ENCODE measurements at places on chromosomes 3 and 15. TPM values are rescaled to one million over a fixed set of nuclear protein-coding genes. Genes with fewer than 3 reads are reported as not detected.

The SAMD7 gene
- not detected for total RNA-seq

The GOLGA6L7 gene
- total RNA-seq = not detected

The BFSP2 gene
- 0.33 TPM for total RNA-seq

The GPR15 gene
- total RNA-seq = 35.0 TPM

The KLHL25 gene
- total RNA-seq = 8.0 TPM

The RTP4 gene
- total RNA-seq = 18.9 TPM

The ELL3 gene
- total RNA-seq = 2.9 TPM

The WDR49 gene
- total RNA-seq = 0.40 TPM

The ZNF662 gene
- 0.22 TPM for total RNA-seq

The SLC51B gene
- total RNA-seq = not detected

The SYNM gene
- total RNA-seq = 0.08 TPM

The SLC6A6 gene
- total RNA-seq = 43.1 TPM

The FETUB gene
- total RNA-seq = not detected

The EEF1AKMT4 gene
- 4.2 TPM for total RNA-seq

The CNTN4 gene
- not detected for total RNA-seq

The SLC28A1 gene
- total RNA-seq = not detected

The DENND4A gene
- total RNA-seq = 30.9 TPM

The CCDC71 gene
- 21.7 TPM for total RNA-seq

The GTF2E1 gene
- 33.2 TPM for total RNA-seq

The GRIP2 gene
- total RNA-seq = 0.15 TPM

The HRH1 gene
- total RNA-seq = 0.25 TPM

The ASTE1 gene
- 13.7 TPM for total RNA-seq

The CMTM8 gene
- total RNA-seq = 6.5 TPM

The CATSPER2 gene
- total RNA-seq = 1.5 TPM

The CYP8B1 gene
- not detected for total RNA-seq

The GASK1A gene
- total RNA-seq = not detected

The IMPG2 gene
- total RNA-seq = 0.37 TPM

The CLEC3B gene
- total RNA-seq = 0.37 TPM

The ZNF80 gene
- 0.10 TPM for total RNA-seq

The SPINK8 gene
- total RNA-seq = not detected

The OR5K2 gene
- total RNA-seq = not detected

The HDAC11 gene
- total RNA-seq = 1.6 TPM

The MORC1 gene
- not detected for total RNA-seq

The CFAP161 gene
- not detected for total RNA-seq

The AADACL2 gene
- total RNA-seq = not detected

The TERC gene
- 4.6 TPM for total RNA-seq

The RASL12 gene
- not detected for total RNA-seq

The TMEM40 gene
- not detected for total RNA-seq

The BRK1 gene
- total RNA-seq = 128 TPM

The DZIP1L gene
- 0.40 TPM for total RNA-seq

The SLC24A5 gene
- total RNA-seq = not detected

The CD96 gene
- total RNA-seq = 271 TPM

The IL5RA gene
- not detected for total RNA-seq

The CTDSPL2 gene
- total RNA-seq = 88.2 TPM

The PIF1 gene
- 66.1 TPM for total RNA-seq

The FSTL1 gene
- total RNA-seq = 0.37 TPM

The HTR3E gene
- total RNA-seq = not detected

The ITGA11 gene
- 1.1 TPM for total RNA-seq

The LRRN1 gene
- 0.46 TPM for total RNA-seq

The KIAA1143 gene
- 56.6 TPM for total RNA-seq

The ARGFX gene
- not detected for total RNA-seq

The FAM107A gene
- total RNA-seq = not detected

The RNF168 gene
- 37.5 TPM for total RNA-seq

The TEX55 gene
- total RNA-seq = not detected

The TMC3 gene
- not detected for total RNA-seq
